ENCODE measurements at places on chromosomes 11 and 22.

- no peak overlapping the region for H3K4me3 ChIP-seq
- H3K4me1 ChIP-seq: peaks cover 4% of the 10 kb centered on the region
- H3K27me3 ChIP-seq: peaks cover 12% of the 10 kb centered on the region
- no peak overlapping the region for H3K27ac ChIP-seq
Measured at GRCh38 chr22:32990187-32990586, 68.0 kb downstream of the SYN3 start.

GRCh38 chr11:113104691-113105251 lies 143.6 kb downstream of the NCAM1 start:
- no peak overlapping the region for H3K27ac ChIP-seq
- DNase-seq: no peak
- peaks cover 36% of the 10 kb centered on the region for H3K27me3 ChIP-seq
- no peaks in the 10 kb centered on the region for H3K36me3 ChIP-seq
- no peaks in the 10 kb centered on the region for H3K4me1 ChIP-seq

DNA sequence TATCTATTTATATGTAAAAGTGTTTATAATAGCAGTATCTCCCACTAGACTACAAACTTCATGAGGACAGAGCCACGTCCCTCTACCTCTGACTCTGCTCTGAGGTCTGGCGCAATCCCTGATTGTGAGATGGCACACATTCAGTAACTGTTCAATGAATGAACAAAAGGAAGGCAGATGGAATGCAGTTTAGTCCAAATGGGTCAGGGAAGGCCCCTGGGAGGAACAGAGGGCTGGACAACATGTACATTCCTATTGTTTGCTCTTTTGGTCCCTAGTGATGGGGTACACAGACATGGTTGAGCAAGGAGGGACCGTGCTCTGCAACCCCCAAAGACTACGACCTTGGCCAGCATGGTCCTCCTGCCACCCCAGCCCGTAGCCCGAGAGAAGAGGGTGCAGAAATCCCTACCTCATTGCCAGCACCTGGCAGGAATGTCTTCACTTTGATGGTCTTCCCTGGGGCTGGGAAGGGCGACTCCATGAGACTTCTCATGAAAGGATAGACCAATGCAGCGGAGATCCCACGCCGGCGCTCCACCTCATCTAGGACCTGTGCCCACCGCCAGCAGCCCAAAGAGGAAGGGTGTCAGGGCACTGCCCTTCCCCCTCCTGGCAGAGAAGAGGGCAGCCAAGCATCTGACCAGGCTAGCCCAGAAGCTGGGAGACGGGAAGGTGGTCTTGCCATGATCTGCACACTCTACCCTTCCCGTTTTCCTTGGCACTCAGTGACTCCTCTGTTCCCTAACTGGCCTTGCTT lies 24.3 kb downstream of the RPL27A start:
- H3K4me3 ChIP-seq: no peak overlapping the region
- no peak overlapping the region for H3K27ac ChIP-seq
- H3K36me3 ChIP-seq: peaks cover 3% of the 10 kb centered on the region
- H3K27me3 ChIP-seq: peaks cover 13% of the 10 kb centered on the region
- DNase-seq: no peak
- H3K4me1 ChIP-seq: peaks cover 2% of the 10 kb centered on the region

- no peak overlapping the region for H3K27ac ChIP-seq
- DNase-seq: no peak
- H3K4me3 ChIP-seq: no peak overlapping the region
- H3K4me1 ChIP-seq: no peaks in the 10 kb centered on the region
Measured at GRCh38 chr11:131796541-131796940, 426.1 kb downstream of the NTM start.

DNA sequence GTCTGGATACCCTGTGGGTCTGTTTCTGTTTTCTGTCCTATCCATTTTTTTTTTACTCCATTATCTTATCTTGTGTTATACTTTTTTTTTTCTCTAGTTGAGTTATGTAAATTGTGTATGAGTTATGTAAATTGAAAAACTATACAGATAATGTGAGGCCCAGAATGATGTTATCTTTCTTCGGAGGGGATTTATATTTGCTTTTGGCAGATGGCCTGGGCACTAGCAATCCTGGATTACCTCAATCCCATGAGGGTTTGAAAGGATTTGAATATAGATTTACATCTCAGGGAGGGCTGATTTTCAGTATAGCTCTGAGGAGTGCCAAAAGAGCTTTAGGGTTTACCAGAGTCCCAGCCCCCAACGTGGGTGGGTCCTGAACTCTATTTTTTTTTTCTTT lies 71.0 kb downstream of the CSTPP1 start:
- peaks cover 5% of the 10 kb centered on the region for H3K36me3 ChIP-seq
- H3K4me3 ChIP-seq: no peak overlapping the region
- no peaks in the 10 kb centered on the region for H3K27me3 ChIP-seq
- no peak for DNase-seq
- H3K27ac ChIP-seq: no peak overlapping the region
